NCI-H1930 (cell line): ENCODE measurements at places on chromosomes 1 and 21.
A peak's percentile ranks its signal among the peaks of the same experiment; 100 is the strongest.

DNA sequence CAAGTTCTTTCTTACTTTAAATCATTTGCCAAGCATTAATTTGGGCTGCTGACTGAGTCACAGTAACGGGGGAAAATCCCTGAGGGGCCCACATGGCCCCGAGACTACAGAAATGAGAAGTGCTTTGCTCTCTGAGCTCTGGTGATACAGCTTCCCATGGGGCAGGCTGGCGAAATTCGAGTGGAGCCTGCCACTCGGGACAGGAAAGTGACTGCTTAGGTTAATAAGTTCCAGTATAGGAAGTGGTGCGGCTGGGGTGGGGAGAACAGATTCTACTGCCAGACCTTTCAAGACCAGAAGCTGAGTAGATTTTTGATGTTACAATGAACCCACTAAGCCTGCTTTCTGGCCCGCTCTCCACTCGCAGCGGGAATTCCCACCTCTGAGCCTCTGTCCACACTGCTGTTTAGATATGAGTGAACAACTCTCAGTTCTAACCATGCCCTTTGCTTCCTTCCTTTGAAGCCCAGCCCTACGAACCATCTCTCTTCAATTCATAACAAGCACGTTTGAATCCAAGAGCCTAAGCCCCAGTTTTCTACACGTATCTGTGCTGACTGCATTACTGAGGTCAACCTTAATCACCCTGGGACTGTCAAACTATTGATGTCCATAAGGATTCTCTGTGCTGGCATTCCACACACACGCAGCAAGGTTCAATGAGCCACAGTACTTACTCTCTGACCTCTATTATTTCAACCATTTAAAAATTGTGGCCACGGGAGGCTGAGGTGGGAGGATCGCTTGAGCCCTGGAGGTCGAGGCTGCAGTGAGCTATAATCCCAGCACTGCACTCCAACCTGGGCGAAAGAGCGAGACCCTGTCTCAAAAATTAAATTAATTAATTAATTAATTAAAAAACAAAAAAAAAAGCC is 9.6 kb downstream of the ZBTB17 start:
- no peak for DNase-seq

DNA sequence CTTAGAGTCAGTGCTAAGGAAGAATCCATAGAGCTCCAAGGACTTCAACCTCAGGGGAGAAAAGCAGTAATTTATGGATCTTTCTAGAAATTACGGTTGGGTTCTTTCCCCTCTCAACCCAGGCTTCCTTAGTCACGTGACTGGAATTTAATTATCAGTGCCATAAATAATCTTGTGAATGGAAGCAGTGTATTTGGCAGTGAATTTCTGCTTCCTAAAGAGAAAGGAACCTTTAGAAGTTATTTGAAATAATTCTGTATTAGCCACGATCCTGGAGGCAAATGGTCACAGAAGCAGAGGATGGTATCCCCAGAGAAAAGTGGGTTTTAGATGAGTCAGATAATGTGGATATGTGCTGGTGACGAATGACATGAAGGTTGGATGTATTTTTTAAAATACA is 89.6 kb downstream of the NFIA start:
- no peak for DNase-seq

DNA sequence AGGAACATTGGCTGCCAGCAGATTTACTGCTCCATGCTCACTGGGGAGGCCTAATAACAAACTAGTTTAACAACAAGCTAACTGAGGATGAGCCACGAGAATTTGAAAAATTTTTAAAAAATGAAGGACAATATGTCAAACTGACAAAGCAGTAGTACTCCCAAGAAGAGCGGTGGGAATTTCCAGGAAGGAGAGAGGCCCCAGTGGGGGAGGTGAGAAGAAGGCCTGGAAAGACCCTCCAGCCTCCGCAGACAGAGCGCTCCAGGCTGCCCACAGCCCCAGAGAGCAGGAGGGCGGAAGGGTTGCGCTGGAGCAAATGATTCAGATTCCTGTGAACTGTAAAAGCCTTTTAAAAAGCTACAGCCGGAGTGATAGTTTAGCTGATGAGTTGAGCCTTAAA is 78.5 kb downstream of the SIPA1L2 start:
- DNase-seq, result no peak

GRCh38 chr1:91643431-91643830 is 142.8 kb downstream of the CDC7 start:
- no peak for DNase-seq

GRCh38 chr1:193308438-193308837 is 122.0 kb upstream of the B3GALT2 start:
- DNase-seq, result no peak

GRCh38 chr1:110750562-110750961 is 75.8 kb upstream of the KCNA3 start:
- DNase-seq, result no peak

- DNase-seq, result no peak
Observed at GRCh38 chr1:112872551-112872962, 83.4 kb downstream of the SLC16A1 start.

GRCh38 chr1:93442008-93442666 is 5.8 kb upstream of the FNBP1L start:
- no peak for DNase-seq

DNA sequence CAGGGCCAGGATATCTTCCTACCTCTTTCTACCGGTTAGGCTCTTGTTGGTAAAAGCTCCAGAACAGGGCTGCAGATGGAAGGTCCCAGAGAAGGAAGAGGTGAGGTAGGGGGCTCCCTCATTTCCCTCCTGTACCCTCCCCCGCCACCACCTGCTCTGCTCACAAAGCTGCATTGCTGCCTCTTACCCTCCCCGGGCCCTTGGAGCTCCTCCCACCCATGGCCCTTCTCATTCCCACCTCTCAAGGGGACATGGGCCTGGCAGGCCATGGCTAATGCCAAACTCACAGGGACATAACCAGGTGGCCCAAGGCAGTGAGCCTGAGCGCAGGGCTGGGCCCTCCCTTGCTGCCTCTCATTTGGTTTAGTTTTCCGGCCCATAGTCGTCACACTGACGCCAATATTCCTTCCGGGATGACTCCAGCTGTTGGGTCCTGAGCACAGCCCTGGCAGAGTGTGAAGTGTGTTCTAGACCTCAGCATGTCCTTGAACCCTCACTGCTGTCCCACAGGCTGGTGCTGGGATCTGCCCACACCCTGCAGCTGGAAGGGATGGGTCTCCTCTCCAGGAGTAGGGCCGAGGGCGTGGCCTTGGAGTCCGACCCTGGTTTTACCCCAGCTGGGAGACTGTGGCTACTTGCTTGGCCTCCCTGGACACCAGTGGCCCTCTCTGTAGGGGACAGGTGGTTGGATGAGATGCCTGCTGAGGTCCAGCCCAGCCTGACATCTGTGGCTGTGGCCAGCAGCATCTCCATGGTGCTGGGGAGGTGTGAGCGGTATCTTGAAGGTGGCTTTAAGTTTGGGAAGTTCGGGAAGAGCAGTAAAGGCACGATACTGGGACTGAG is 104.6 kb downstream of the ARHGEF10L start:
- no peak for DNase-seq

- DNase-seq, result no peak
Observed at GRCh38 chr21:31750843-31751242, 18.9 kb upstream of the SCAF4 start.

DNA sequence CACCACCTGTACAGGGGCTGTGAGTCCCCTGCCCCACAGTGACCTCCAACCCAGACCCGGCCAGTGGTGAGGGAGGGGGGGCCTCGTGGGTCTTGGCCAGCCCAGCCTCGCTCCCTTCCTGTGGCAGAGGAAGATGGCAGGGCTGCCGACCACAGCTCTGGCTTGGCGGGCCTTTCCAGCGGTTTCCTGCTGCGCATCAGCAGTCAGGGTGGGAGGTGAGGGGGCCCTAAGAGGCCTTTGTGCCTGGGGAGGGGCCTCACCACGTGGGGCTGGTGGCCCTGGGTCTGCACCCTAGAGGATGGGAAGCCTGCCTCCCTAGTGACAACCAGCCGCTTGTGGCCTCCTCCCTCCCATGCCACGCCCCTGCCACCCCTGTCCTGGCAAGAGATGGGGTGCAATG is 72.6 kb upstream of the ARHGEF16 start:
- DNase-seq, result no peak

DNA sequence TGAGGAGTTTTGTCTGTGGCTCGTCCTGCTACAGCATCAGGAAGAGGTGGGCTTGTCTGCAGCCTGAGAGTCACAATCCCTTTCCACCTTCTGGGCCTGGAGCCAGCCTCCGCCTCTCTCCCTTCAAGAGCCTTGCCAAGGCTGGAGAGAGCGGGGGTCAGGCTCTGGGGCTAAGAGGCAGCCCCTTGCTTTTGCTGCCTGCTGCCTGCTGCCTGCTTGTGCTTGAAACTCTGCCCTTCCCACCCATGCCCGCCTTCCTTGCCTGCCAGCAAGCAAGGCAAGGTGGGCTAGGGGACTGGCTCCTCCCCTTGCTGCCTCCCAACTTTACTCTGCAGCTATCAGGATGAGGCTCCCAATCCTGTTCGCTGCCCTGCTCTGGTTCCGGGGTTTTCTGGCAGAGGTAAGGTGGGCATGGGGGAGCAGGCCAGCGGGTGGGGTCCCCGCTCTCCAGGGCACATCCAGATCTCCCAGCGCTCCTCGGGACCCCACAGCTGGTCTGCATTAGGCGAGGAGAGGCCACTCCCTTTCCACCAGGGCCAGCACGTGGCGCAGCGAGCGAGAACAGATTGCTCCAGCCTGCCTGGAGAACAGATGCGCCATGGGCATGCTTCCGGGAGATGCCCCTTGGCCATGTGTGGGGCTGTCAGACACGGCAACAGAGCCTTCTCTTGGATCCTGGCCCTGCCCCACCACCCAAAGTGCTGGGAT is 7.5 kb upstream of the PTPN7 start:
- no peak for DNase-seq

DNA sequence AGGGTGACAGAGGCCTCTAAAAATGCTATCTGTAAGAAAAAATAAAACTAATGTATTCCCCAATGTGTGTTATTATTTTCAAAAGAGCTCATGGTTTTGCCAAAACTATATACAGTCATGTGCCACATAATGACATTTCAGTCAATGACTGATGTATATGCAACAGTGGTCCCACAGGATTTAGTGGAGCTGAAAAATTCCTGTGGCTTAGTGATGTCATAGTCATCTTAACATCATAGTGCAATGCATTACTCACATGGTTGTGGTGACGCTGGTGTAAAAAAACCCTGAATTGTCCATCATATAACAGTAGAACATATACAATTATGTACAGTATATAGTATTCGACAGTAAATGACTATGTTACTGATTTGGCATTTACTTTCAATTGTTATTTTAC is 172.4 kb downstream of the CACNA1E start:
- DNase-seq, result no peak

DNA sequence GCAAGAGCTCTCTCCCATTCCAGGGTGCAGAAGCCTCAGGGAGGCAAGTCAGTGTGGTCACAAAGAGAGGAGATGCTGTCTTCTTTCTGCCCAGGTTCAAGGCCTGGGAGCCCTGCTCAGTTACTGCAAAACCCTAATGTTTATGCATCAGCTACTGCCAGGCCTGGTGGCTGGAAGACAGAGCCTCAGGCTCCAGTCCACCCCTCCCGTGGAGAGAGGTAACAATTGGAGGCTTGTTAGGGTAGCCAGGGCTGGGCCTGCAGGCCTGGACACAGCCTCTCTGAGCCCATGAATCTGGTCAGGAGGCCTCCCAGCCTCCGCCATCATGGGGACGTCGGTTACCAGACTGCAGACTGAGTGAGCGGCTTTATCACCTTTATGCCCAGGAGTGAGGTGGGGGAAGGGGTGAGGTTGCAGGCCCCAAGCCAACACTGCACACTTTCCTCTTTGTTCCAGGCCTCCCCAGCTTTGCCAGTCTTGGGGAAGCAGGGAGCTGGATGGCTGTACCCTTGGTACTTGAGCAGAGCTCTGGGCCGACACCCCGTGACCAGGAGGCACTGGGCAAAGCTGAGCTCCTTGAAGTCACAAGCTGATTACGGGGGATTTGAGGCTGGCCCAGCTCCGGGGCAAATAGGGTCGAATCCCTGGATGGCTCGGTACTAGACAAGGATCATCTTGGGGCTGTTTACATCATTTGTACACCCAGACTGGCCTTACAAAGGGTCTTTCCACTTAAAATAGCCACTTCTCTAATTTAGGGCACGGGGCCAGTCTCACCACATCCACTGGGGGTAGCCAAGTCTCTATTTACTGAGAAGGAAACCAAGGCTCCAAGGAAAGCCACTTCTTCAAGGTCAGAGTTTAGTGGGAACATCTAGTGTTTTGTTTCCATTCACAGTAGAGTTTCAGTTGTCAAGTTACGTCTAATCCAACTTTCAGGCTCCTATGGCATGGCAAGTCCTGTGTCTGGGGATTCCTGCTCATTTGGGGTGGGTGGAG is 5.2 kb downstream of the SLC2A1 start:
- no peak for DNase-seq

- no peak for DNase-seq
Observed at GRCh38 chr1:241857131-241857530, 9.1 kb downstream of the EXO1 start.

DNA sequence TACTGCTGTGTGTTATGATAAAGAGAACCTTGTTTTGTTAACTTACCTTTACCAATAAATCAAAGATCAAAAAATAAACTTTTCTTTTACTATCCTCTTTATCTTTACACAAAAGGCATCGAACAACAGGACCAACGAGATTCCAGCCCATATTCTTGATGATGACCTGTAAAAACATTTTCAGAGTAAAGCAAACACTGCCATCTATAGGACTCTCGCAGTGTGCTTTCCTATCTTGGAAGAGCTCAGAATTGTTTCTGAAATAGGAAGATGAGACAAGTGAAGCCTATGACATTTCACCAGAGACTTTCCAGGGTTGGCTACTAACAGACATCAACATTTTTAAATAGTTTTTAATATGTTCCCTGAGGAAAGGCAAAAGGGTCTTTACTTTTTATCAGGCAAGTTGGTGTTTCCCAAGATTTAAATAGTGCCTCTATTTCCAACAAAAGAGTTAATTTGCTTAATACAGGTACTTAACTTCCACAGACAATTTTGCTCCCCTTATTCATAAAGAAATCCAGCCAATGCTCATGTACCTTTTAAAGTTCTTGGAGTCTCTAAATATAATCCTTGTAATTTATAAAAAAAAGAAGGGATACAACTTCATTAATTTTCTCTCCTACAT is 7.3 kb downstream of the GLMN start:
- DNase-seq, result peak; percentile 37
